ENCODE measurements at places on chromosomes 16 and 17.

DNA sequence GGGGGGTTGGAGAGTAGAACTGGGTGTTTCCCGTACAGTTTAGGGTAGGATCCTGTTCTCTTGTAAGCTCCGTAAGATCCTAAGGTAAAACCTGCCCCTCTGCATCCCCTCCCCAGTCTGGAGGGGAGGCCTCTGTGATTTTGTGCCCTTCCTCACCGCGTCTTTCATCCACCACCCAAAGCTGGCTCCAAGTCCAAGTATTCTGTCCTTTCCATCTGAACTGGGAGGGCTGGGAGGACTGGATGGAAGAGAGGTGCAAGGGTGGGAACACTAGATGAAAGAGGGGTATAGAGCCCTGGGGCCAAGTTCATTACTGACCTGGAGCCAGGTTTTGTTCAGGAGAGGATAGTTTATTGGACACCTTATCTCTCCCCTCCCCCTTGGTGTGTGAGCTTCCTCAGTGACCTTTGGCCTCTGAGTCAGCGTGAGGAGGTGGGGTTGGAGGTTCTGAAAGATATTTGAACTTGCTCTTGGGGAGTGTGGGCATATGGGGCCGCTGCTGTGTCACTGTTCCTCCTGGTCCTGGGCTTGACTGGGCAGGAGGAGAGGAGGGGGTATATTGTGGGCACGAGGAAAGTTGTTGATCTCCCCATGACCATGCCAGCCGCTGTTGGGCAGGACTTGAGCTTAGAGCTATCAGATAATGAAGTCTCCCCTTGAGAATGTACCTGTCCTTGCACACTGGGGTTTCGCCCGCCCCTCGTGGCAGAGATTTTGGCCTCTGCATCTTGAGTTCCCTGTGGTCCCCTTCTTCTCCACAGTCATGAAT, 1.6 kb downstream of the LASP1 start:
- no peak for DNase-seq

- no peak for DNase-seq
These were observed 40.2 kb downstream of the C16orf87 start for GRCh38 chr16:46790599-46791270.

- DNase-seq = no peak
These were observed 52.7 kb upstream of the NETO2 start for GRCh38 chr16:47196457-47196856.

- DNase-seq = no peak
These were observed 285.8 kb downstream of the UTP18 start for GRCh38 chr17:51546114-51546513.

- DNase-seq = no peak
These were observed 60.7 kb upstream of the CACNG4 start for GRCh38 chr17:66903781-66904180.

DNA sequence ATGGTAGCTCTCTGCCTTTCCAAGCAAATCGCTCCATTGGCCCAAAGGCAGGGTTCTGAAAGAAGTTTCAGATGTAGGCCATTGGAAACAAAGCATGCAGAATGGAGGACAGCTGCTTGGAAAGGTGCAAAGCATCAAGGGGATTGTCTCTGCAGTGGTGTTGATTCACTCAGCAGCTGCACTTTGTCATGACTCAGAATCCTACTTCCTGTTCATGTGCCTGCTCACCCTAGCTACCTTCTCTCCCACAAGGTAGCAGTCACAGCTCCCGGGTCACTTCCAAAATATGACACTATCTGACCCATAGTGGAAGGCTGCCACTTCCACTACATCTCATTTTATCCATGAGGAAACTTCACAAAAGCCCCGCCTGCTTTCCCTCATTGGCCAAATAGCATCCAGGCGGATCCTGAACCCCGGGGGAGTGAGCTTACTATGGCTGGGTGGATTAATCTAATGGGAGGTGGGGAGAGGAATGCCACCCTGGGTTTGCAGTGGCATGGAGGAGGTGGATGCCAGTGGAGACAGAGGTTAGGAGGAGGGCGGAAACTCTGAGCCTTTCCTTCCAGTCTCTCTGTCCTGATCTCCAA, 74.7 kb upstream of the NKD1 start:
- no peak for DNase-seq

DNA sequence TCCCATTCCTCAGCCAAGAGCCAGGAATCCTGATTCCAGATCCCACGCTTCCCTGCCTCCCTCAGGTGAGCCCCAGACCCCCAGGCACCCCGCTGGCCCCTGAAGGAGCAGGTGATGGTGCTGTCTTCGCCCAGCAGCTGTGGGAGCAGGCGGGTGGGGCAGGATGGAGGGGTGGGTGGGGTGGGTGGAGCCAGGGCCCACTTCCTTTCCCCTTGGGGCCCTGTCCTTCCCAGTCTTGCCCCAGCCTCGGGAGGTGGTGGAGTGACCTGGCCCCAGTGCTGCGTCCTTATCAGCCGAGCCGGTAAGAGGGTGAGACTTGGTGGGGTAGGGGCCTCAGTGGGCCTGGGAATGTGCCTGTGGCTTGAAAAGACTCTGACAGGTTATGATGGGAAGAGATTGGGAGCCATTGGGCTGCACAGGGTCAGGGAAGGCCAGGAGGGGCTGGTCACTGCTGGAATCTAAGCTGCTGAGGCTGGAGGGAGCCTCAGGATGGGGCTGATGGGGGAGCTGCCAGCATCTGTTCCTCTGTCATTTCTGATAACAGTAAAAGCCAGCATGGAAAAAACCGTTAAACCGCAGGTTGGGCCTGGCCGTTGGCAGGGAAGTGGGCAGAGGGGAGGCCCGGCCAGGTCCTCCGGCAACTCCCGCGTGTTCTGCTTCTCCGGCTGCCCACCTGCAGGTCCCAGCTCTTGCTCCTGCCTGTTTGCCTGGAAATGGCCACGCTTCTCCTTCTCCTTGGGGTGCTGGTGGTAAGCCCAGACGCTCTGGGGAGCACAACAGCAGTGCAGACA, at the start of gene SPN:
Gene SPN, plus strand, starts transcription at position 232 of the 791 bp plus-strand sequence. Its CDS starts 482 bp downstream, at position 714.
- DNase-seq = peak; percentile 45

GRCh38 chr16:77402672-77403071, 32.2 kb downstream of the ADAMTS18 start:
- DNase-seq = no peak

DNA sequence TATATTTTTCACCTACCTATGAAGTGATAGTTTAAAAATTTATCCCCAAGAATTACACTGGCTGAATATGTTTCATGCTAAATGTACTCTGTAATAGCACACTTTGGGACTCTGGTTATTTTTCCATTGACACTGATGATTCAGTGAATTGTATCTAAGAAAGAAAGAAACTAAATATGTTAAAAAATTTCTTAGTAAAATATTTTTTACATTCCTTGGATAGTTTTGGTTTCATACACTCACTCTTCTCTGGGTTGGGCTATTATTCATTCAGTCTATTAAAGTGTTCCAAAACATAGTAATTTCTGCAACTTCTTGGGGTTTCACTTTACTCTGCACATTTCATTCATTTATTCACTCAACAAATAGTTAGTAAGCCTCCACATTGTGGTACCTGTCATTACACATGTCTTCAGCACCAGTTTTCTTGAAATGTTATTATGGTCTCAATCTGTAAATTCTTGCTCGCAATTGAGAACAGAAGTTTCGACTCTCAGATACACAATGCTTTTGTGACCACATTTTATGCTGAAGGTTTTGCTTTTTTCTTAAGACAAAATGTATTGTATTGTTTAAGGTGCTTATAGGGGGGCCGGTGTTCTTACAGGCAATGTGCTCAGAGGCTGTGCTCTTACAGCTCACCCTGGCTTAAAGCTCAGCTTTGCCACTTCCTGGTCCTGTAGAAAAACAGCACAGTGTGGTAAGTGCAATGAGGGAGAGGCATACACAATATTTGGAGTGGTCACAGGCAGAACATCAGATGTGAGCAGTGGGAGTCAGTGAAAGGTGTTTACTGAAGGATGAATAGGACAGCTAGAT, 17.4 kb downstream of the CNTNAP4 start:
- DNase-seq = no peak

DNA sequence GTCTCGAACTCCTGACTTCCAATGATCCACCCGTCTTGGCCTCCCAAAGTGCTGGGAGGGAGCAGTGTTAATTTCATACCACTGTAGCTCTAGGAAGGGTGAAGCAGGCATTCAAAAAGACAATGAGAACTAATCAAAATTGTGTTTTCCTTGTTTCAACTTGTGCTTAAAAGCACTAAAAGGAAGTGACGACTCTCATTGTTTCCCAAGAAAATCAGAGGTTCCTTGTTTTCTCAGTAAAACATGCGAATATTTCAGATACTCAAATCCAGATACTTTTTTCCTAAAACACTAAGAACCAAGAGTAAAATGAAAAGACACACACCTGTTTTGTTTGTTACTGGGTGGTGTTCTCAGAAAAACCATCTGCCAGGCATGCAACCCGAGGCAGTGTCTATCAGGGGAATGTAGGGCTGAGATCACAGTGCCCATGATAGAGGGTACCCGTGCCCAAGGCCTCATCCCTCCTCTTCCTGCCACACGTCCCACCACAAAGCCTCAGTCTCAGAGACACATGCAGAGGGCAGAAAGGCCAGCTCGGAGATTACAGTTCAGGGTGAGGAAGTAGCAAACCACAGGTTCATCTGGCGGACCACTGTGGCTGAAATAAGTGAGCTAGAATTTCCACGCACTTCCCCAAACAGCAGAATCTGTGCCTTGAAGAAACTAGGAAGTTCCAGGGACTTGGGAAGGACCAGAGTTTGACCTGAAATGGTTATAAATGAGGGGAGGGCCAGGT, 33.7 kb downstream of the GINS3 start:
- peak; percentile 95 for DNase-seq

- DNase-seq = no peak
These were observed 51.3 kb downstream of the HS3ST3B1 start for GRCh38 chr17:14352136-14352535.

GRCh38 chr17:40281663-40282062, 6.0 kb upstream of the CDC6 start:
- no peak for DNase-seq

DNA sequence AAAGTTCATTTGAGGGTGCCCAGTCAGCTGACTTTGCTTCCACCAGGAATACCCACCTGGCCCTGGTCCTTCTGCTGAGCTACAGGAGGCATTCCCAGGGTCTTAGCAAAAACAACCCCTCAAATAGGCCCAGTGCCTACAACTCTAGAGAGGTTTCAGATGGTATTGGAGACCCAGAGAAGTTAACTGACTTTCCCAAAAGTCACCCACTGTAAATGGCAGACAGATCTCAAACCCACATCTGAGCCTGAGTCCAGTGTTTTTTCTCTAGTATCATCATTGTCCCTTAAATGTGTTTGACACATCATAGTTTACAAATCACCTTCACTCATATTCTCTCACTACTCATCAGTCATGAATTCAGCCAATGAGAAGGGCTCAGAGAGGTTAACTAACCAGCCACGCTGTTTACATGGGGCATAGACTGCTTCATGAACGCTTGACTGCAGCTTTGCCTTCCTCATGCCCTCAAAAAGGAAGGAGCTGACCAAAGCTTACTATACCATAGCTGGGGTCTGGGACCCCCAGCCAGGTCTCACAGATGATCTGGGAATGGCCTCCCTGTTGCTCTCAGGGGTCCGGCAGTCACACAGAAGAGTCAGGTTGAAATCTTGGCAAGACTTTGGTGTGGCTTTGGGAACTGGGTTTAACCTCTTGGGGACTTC, 3.7 kb downstream of the PHOSPHO1 start:
- no peak for DNase-seq

GRCh38 chr17:74749279-74750038, 1.0 kb downstream of the NHERF1 start:
- DNase-seq = peak; percentile 34

DNA sequence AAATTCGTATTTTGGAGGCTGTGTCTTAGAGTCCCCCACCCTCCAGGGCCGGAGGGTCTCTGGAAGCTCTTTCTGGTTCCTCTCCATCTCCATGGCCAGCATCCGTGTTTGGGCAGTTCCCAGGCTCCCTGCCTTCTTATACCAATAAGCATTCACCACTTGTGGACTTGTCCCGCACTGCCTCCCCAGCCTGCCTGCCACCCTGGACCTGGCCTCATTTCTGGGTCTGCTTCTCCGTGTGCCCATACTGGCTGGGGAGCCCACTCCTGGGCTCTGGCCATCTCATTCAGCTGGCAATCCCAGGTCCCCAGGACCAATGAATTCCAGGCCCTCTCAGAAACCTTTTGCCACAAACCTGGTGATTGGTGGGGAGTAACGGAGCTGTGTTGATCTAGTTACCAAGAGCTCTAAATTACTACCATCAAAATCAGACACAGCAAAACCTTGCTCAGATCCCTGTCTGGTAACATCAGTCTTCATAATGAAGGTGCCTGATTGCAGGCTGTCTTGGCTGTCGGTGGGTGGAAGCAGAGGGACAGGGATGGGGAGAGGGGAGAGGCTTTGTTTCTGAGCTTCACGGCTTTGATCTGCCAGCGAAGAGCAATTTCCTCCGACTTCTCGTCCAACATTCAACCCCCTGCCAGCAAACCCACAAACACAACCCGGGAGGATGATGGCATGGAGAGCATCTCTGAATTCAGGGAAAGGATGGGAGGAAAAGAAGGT, 27.7 kb upstream of the CRHR1 start:
- DNase-seq = no peak

DNA sequence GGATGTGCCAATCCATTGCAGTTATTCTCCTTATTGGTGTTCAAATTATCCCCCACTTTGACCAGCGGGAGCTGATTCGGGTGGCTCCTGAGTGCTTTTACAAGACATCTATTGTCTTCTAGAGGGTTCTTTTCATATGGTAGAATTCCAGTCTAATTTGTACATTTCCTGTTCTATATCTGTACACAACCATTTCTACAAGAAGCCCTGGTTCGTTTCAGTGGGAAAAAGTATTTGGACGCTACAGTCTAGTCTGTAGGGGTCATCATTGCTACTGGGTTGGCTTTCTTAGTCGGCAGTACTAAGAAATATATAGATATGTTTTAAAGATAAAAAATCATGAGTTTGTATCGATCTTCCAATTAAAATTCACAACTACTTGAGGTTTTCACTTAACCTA, 262.6 kb downstream of the MAP2K6 start:
- no peak for DNase-seq

DNA sequence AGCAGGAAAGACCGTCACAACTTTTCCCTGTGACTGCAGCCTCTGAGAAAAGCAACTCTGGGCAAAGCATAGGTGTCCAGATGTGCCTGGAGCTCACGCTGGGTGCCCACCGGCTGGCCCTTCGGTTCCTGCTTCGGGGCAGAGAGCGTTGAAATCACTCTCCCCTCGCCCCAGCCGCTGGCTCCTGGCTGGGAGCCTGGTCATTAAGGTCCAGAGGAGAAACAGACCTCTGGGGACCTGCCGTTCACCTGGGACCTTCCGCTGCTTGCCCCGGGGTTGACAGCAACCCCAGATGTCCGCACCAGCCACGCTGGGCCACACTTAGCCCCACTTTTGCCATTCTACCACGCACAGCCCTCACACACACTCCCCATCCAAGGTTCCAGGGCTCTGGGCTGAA, 13.1 kb downstream of the MRM3 start:
- no peak for DNase-seq

GRCh38 chr17:51065466-51065865, 55.2 kb downstream of the SPAG9 start:
- no peak for DNase-seq

- DNase-seq = no peak
These were observed 11.8 kb downstream of the UTS2R start for GRCh38 chr17:82383411-82383810.

- DNase-seq = no peak
These were observed 150.3 kb downstream of the IRX3 start for GRCh38 chr16:54136276-54136625.

All from Kasumi-1 (cell line).